ENCODE measurements at places on chromosomes 4 and X.

GRCh38 chr4:38034986-38035882, 75.0 kb downstream of the PTTG2 start:
- peak; percentile 29 for DNase-seq

GRCh38 chr4:160217352-160217751, 1114.5 kb downstream of the RAPGEF2 start:
- no peak for DNase-seq

DNA sequence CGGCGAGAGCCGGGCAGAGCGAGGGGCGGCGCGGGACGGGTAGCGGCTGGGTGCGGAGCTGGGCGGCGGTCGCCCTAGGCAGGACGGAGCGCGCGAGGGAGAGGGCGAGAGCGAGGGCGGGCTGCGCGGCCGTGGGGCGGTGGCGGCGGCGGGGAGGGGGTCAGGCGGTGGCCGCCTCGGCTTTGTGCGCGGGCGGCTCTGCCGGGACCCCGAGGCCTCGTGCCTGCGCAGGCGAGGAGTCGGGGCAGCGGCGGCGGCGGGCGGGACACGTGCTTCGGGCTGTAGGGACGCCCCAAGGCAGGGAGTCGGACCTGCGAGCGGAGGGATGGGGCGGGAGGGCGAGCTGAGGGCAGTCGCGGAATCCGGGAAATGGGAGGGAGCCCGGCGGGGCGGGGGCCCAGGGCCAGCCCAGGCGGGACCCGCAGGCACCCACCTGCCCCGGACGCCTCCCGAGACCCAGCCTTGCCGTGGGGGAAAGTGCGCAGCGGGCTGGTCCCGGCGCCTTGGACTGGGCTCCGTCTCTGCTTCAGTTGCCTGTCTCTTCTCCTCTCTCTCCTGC, 465 bp downstream of the BMPR1B start:
- DNase-seq, result no peak

- DNase-seq, result no peak
Observed at GRCh38 chrX:124720532-124720931, 374.2 kb downstream of the SH2D1A start.

DNA sequence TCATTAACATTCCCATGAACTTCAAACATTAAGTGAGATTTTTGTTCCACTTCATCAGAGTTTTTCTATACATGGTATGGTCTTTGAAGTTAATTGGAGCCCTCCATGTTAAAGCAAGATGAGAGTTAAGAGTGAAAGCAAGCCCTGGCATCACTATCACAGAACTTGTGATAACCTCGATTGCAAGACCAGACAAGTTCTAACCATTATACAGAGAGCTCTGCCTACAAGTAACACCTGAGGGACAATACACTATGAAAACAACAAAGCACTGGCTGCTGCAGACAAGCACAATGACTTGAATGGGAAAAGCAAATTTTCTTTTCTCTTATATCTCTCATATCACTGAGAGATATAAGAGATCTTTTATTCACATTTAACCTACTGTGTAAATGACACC, 126.6 kb upstream of the GYPA start:
- no peak for DNase-seq

DNA sequence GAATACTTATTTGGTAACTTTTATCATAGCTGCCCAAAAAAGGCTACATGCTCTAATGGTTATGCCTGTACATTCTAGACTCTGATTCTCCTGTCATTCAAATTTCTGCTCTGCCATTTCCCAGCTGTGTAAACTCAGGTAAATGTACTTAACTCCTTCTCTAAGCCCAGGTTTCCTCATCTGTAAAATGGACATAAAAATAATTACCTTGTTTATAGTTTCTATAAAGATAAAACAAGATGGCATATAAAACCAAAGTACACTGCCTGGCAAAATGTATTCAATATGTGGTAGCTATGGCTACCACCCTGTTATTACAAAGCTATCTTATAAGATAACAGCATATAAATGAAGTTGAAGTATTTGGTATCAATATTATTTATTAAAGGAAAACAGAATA, 158.8 kb downstream of the PPARGC1A start:
- DNase-seq, result no peak

DNA sequence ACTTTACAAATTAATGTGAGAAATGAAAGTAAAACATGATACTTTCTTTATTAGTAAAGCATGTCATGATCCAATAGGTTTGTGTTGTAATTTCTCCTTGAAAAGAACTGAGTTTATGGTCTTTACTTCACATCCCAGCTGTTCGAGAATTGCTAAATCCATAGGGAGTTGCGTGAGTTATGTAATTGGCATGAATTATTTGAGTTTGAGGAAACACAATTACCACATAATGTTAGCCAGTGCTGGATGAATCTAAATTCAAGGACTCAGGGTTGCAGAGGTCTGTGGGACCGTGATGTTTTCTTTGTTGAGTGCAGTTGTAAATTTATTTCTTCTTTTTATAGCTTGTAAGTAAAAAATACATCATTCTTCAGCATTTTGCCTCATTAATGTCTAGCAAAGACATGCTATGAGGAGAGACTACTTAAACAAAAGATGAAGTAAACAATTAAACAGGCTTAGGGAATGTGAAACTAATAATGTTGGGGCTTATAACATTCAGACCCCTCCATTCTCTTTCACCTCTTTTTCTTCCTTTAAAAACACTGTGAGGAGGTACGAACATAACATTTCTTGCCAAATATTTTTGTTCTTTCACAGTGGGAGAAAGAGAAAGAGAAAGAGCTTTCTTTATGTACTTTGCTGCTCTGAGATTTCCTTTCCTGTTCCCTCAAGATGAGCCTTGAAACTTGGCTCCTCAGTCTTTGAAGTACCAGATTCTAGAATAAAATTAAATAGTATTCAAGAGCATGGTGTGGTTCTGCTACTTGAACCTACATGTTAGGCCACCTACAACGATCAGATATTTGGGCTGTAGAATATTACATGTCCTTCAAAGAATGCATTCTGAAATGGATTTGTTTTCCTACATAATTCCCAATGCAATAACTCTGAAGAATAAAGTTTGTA, 159.6 kb upstream of the ANK2 start:
- DNase-seq, result no peak

DNA sequence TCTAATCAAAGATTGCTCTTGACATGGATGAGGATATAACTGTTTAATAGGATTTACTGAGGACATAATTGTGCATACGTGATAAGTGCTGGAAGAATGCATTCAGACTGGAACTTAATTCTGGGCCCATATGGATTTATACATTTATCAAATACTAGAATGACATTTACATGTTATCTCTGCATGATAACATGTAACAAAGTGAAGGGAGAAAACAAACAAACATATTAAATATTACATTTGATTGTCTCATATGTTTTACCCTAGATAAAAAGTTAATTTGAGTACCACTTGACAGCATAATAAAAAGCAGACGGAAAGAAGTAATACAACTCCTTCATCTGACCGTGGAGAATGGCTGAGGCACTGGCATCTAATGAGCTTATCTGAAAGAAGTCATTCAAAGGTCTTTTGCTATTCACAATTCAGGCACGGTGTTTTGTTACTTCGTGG, 297.8 kb downstream of the PPP3CA start:
- no peak for DNase-seq

GRCh38 chr4:186934244-186934643, 210.6 kb upstream of the FAT1 start:
- no peak for DNase-seq

DNA sequence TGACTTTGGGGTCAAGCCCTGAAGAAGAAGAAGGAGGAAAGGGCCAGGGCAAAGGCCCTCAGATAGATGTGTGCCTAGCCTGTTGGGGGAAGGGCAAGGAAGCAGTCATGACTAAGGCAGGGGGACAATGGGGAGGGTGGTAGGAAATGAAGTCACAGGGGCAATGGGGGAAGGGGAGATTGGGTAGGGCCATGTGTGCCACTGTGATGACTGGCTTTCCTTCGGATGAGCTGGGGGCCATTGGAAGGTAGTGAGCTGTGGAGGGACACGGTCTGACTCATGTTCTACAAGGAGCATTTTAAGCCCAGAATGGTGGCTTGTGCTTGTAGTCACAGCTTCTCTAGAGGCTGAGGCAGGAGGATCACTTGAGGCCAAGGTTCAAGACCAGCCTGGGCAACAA, 642.0 kb downstream of the MID1IP1 start:
- no peak for DNase-seq

DNA sequence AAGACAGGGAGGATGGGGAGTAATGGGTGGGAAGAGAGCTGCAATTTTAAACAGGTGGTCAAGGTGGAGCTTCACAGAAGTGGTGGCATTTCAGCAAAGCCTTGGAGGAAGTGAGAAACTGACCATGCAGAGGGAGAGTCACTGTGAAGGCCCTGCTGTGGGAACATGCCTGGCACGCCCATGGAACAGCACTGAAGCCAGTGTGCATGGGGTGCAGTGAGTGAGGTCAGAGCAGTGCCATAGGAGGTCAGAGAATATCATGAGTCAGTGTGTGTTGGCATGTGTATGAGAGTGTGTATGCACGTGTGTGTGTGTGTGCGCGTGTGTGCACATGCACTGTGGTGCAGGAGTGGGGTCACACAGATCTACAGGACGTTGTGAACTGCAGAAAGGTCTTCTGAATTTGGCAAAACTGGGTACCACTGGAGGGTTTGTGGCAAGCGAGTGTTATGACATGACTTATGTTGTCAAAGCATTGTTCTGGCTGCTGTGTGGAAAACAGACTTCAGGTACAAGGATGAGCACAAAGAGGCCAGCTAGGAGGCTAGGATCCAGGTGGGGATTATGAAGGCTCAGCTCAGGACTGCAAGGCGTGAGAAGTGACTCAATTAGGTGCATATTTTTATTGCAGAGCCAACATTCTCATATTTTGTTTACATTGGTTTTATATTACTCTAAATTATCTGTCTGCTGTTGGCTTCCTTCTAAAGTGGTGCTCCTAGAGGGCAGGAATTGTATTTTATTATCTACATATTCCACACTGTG, 34.0 kb downstream of the ZNF827 start:
- no peak for DNase-seq

- no peak for DNase-seq
Observed at GRCh38 chr4:186030795-186031194, 38.2 kb upstream of the TLR3 start.

DNA sequence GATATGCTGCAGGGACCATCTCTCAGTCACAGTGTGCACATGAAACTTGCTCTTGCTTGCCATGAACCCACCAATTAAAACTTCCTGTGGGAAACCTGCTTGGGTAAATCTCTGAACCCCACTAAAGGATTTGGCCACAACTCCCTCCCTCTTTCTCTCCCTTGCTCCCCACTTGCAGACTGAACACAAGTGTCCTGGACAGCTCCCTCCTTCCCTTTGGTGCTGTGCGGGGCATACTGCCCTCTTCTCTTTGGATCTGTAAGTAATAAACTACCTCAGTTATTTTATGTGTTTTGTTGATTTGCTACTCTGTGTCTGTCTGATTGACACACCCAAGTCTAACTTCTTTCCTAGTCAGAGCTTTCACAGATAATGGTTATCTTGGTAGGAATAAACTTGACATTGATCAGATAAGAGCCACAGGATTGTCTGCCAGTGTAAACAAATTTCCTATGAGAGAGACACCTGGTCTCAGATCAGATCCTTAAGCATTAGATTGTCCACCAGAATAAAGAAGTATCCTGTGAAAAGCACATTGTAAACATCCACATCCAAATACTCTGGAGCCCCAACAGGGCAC, 41.8 kb downstream of the SULT1E1 start:
- no peak for DNase-seq

- DNase-seq, result no peak
Observed at GRCh38 chrX:10781847-10782530, 161.6 kb upstream of the MID1 start.

DNA sequence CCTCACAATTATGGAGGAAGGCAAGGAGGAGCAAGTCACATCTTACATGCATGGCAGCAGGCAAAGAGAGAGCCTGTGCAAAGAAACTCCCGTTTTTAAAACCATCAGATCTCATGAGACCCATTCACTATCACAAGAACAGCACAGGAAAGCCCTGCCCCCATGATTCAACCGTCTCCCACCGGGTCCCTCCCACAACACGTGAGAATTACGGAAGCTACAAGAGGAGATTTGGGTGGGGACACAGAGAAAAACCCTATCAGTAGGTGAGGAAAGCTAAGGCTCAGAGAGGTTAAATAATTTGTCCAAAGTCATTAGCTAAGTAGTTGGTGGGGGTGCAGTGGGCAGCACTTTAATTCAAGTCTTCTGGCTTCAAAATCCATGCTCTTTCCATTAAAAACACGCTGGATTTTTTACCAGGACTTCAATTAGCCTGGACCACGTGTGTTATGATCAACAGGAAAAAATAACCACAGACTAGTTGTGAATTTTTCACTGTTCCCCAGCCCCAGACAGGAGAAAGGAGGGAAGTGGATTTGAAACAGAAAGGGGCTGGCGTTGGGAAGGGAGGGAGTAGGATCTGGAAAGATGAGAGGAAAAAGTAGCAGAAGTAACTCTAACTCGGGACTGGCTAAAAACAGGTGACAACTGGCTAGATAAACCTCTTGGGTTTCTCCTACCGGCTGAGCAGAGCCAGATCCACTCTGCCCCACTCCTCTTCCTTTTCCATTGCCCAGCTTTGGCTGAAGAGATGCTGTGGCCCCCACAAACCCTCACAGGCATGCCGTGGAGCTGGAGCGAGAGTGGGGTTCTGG, 986 bp downstream of the MTMR8 start:
- DNase-seq, result no peak

DNA sequence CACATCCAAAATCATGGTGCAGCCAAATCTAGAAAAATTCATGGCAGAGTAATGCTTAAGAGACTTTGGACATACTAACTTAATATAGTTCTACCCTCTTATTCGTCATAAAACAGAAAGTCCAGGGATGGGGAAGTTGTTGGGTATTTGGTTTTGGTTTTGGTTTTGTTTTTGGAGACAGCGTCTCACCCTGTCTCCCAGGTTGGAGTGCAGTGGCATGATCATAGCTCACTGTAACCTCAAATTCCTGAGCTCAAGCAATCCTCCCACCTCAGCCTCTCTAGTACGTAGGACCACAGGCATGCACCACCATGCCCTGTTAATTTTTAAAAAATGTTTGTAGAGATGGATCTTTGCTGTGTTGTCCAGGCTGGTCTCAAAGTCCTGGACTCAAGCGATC, 271.8 kb upstream of the TENM3 start:
- DNase-seq, result no peak

DNA sequence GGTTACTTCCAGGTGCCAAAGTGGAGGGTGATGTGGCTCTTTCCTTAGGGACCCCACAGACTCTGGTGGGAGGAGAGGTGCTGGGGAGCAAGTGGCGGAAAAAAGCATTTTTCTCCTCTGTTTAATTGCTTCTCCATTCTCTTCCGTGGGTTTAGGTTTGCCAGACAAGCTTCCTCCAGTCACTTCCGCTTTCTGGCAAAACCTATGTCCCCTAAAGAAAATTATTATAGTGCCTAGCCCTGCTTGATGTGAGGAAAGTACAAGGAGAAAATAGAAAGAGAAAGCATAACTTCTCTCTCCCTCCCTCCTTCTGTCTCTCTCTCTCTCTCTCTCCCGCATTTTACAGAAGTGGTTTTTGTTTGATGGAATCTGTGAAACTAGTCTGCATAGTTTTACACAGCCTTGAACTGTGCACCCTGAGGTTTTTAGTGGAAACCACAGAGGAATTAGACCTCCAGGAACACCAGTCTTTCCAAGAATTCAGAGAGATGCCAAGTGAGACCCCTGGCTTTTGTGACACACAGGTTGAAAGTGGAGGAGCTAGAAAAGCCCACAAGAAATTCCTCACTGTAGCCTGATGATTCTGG, 231.1 kb upstream of the ANXA3 start:
- no peak for DNase-seq

- no peak for DNase-seq
Observed at GRCh38 chr4:163201358-163201757, 34.7 kb upstream of the NAF1 start.

Data from activated CD4-positive, alpha-beta T cell treated with anti-CD3 and anti-CD28 coated beads for 24 hours (primary cell).